GM03348 (cell line): ENCODE measurements at places on chromosomes 5 and 9.

- DNase-seq = no peak
Measured at GRCh38 chr5:99928490-99928889, 606.7 kb upstream of the FAM174A start.

DNA sequence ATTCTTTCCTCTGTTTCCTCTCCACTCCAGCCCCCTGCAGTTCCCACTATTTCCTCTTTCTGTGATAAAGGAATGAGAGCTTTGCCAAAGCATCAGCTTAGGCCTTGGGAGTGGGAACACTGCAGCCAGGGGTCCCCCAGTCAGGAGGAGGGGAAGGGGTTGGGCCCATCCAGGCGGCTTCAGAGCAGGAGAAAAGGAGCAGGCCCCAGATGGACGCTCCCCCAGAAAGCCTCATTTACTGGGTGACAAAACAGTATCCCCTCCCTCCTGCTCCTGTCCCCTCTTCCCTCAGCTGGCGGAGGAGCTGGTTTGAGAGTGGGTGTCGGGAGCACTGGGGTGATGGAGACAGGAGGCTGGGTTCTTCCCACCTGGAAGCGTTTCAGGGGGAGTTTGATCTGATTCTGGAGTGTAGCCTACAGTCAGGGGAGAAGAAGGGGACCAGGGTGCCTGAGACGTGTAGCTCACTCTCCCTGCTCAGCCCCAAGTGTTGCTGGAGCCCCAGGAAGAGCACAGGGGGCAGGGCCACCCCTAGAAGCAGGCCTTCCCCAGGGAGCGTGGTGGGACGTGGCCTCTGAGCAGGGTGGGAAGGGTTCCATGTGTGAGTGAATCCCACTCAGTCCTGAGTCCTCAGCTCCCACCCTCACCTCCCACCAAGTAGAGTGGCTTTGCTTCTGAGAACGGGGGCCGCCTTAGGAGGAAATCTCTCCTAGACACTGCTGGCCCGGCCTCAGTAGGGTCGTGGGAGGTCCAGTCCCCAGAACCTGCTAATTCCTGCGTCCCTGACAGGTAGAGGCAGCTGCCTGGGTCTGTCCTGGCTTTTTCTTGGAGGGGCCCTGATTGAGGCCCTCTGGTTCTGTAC is 173.1 kb downstream of the CACNA1B start:
- DNase-seq = no peak

DNA sequence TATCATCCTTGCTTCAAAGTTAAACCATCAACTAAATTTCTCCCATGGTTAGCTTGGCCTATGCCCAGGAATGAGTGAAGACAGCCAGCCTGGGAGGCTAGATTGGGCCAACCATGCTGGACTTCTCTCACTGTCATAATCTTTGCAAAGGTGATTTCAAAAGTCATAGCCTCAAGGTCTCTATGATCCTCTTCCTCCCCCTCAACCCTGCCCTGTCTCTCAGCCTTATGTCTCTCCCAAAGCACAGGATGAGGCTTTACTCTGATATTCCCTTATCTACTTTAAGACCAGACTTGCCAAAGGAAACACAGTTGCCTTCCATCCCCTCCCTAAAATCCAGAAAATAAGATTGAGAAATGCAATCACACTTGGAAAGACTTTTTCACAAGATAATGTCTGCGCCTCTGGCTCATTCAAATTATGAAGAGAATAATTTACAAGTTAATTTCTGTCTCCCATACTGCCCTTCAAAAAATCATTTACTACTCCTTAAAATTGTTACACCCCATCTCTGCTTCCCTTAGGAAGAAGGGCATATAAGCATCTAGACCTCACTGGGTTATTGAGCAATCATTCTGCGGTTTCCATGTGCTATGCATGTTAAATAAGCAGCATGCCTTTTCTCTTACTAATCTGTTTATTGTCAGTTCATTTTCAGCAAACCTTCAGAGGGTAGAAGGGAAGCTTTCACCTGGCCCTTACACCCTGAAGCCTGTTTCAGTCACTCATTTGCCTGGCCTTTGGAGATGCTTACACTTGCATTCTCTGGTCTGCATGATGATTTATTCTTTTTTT is 113.8 kb upstream of the ANKRD55 start:
- DNase-seq = peak; percentile 61

- DNase-seq = no peak
Measured at GRCh38 chr5:73171495-73171894, 1.5 kb upstream of the TMEM174 start.

GRCh38 chr5:4078544-4078943 is 482.9 kb downstream of the IRX1 start:
- no peak for DNase-seq

DNA sequence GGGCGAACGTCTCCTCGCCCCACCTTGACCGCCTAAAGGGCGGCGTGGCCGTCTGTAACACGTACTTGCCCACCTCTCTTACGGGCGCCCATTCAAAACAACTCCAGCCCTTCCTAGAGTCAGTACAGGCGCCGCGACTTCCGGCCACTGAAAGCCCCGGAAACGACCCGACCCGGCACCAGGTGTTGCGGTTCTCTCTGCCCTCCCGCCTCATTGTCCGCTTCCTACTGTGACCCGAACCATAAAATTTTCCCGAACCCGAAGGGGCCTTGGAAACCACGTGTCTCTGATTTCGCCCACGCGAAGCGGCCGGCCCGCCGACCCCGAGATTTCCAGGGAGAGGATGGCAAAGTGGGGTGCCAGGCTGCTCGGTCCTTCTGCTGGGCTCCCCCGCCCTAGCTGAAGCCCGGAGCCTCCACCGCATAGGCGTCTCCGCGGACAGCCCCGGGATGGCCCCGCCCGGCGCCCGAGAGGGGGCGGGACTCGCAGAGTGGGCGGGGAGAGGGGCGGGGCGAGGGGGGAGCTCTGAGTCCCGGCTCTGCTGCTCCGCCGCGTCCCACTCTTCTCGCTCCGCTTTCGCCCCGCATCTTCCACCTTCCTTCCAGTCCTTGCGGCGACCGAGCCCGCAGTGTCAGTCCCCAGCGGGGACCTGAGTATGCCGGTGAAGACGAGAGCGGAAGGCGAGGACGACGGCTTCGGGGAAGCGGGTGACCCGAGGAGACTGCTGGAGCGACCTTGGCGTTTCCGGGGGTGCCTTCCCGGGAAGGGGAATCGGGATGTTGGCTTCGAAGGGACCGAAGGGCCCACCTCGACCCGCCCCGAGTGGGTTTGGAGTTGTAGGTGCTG is 684 bp upstream of the PTGES2 start:
- peak; percentile 97 for DNase-seq

- no peak for DNase-seq
Measured at GRCh38 chr9:124818431-124819281, 34.6 kb upstream of the WDR38 start.

GRCh38 chr9:87259543-87260518 is 237.8 kb upstream of the DAPK1 start:
- peak; percentile 35 for DNase-seq

- no peak for DNase-seq
Measured at GRCh38 chr5:172421020-172421419, 33.3 kb downstream of the SH3PXD2B start.

DNA sequence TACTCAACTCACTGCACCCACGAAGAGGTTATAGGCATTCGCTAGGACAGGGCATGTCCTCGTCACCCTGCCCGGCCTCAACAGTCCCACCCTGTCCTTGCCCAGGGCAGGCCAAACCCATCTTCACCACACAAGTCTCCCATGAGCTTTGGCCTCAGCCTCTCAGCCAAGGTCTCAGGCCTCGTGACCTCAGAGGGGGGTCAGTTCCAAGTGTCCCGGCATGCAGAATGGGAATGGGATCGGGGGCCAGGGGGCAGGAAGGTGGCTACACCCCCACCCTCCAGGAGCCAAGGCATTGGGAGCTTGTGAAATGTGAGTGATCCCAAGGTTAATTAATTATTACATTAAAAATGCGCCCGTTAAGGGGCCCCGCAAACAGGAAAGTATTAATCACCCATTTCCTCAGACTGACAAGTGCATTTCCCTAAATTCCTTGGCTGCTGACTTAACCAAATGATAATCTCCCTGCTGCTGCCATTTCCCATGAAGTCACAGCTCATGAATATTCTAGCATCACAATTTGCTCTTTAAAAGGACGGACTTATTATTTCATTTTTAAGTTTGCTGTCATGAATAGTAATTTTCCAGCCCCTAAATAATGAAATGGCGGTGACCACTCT is 8.0 kb upstream of the UBAC1 start:
- no peak for DNase-seq

DNA sequence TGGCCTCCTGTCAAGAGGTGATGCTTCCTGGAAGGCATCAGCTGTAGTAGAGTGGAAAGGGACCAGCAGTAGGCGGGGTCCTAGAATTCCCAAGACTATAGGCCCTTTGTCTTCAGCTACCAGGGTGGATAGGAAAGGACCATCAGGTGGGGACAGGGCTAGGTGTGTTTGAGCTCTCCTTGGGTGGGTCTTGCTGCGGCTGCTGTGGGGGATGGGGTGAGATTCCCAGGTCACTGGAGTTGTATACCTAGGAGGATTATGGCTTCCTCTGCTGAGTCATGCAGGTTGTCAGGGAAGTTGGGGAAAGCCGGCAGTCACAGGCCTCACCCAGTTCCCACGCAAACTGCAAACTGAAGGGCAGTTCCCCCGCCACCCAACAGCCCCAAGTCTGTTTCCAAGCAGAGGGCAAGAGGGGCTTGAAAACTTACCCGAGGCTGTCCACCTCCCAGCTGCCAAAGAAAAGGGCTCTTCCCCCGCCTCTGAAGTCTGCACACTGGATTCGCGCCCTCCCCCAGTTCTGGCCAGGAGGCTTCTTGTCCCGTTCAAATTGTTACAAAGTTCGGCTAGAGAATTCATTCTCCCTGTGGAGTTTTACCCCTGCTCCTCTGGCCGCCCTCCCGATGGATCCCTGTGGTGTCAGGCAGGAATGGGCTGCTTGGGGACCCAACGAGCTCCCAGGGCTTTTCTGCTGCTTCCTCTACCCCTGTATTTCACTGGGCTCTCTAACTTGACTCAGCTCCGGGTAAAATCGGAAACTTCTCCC is 23.0 kb upstream of the ECM2 start:
- no peak for DNase-seq

DNA sequence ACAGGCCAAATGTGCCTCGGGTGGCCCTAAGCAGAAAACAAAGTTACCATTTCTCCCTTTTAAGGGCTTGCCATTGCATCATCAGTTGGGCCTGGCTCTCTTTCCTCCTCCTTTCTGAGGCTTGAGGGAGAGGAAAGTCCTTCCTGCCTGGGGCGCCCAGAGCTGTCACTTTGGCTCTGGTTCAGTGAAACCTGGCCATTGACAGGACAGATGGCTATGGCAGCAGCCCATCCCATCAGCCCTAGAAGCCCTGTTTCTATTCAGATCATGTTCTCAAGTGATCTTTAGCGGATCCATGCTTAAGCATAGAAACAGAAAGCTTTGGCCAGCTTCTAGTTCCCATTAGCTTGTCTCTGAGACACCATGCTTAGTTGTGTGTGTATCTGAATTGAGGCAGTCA is 293.4 kb downstream of the YTHDC2 start:
- peak; percentile 30 for DNase-seq

GRCh38 chr5:1180841-1181271 is 20.5 kb upstream of the SLC6A19 start:
- no peak for DNase-seq

DNA sequence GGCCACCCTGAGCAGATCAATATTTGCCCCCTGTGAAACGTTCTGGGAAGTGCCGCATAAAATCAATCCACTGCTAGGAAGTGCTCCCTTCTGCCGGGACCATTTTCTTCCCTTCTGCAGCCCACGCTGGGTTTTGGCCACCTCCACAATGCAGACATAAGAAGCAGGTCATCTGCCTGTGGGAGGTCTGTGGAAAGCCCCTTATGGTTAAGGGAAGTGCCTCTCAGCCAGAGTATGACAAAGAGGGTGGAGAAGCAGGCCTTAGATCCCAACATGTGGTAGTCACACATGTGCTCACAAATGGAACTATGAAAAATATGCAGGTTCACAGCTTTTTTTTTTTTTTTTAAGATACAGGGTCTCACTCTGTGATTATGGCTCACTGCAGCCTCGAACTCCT is 82.8 kb downstream of the SLC1A3 start:
- DNase-seq = peak; percentile 57

DNA sequence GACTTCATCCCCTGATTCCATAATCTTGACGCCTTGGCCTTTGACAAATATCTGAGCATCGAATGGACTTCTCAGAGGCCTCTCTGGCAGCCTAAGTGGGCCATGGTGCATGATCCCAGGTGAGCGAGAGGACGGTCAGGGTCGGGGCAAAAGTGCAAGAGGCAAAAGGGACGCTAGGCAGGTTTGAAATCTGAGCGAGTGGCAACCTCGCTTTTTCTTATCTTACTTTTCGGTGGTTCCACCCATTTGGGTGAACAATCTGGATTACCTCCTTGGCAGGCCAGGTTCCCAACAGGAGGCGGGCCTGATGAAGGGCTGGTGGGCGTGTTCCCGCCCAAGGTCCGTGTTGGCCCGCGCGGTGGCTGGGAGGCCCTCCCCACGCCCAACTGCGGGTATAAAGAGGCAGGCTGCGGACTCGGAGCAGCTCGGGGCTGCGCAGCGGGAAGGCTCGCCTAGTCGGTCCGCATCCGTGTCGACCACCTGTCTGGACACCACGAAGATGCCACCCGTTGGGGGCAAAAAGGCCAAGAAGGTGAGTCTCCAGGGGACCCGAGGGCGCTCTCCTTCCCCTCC is at the start of gene BHMT:
BHMT (plus strand) TSS at position 423 of the 573 bp plus-strand sequence; CDS start at position 500, 77 bp downstream.
- DNase-seq = no peak

DNA sequence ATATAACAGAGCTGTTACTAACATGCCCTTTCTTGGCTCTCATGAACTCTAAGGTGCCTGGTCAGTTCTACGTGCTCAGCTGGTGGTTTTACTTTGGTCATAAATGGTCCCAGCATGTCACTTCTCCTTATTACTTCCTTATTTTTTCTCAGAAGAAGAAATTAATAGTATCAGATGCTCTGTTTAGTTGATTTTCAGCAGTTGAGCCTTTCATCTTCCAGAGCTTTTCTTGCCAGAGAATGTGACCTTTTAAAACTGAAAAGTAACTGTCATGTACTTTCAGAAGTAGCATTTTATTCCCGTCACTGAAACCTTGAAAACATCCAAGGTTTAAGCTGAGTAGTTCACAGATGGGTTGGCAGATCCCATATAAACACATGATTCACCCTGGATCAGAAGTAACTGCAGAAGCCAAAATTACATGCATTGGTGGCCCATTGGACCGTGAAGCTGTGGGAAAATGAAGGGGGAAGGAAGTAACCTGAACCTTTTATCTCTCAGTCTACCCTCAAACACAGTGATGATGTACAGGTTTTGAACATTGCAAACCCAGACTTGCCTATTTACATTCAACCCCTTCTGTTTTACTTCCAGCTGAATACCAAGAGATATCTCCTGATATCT is 50.5 kb downstream of the HACD4 start:
- DNase-seq = peak; percentile 60

- peak; percentile 20 for DNase-seq
Measured at GRCh38 chr5:13783726-13784125, 160.8 kb downstream of the DNAH5 start.
